ENCODE measurements at places on chromosomes 7 and 10.

- no peak for DNase-seq
These were observed 2.9 kb downstream of the CUEDC2 start for GRCh38 chr10:102429468-102429867.

DNA sequence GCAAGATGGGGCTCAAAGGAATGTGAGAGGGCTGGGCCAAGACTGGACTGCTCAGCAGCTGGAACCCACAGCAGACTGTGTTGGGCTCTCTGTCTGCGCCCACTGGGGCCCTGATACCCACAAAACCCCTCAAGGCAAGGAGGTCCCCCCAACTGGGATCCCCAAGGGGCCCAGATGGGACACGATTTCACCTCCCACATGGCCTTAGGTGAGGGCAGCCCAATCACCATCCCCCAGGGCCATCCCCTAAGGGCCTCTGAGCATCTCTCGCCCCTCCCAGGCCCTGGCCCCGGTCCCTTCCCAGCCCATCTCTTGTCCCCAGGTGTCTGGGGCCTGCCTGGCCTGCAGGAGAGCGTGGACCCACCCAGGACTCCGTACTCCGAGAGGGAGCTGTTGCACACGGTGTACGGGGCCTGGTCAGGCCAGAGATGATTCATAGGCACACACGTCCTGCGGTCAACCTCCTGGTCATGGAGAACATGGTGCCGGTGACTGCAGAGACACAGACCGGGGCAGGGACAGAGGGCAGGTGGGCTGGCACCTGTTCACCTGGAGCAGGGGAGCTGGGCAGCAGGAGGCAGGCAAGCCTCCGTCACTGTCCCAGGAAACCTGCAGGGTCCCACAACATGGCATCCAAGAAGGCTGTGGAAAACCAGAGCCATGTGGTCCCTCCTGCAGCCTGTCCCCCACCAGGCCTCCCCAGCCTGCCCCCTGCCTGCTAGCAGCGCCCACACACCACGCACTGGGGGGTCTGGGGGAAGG, 21.6 kb downstream of the OGDHL start:
- DNase-seq, result no peak

GRCh38 chr7:39681887-39682441, 58.6 kb downstream of the RALA start:
- no peak for DNase-seq

GRCh38 chr10:9038146-9038714, 983.7 kb downstream of the GATA3 start:
- DNase-seq, result no peak

GRCh38 chr10:11757454-11757820, 15.3 kb downstream of the ECHDC3 start:
- DNase-seq, result peak; percentile 61

GRCh38 chr10:60518745-60519144, 129.1 kb upstream of the ANK3 start:
- no peak for DNase-seq

GRCh38 chr7:46752881-46753366, 829.0 kb downstream of the TNS3 start:
- DNase-seq, result peak; percentile 77

- no peak for DNase-seq
These were observed 47.2 kb upstream of the KLF6 start for GRCh38 chr10:3832022-3832786.

GRCh38 chr10:38038107-38038931, 27.8 kb downstream of the ZNF33A start:
- no peak for DNase-seq

GRCh38 chr7:44639671-44640321, 33.4 kb downstream of the OGDH start:
- peak; percentile 91 for DNase-seq

GRCh38 chr10:87090779-87091178, 3.9 kb downstream of the GLUD1 start:
- DNase-seq, result no peak

DNA sequence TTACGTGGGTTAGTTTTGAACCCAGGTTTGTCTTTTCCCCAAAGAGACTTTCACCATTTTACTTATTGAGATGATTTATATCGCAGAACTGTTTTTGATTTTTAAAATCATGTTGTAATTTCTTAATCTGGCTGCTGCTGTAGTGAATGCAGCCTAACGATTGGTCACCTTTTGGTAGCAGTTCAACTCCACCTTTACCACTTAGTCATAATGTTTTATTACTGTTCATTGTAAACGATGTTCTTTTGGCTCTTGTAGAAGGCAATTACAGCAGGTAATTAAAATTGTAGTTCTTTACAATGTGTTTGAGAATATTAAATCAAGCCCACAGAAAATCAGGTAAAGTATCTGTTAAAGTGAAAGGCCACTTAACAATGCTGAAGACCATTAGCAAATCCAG, 531.1 kb downstream of the SDK1 start:
- no peak for DNase-seq

DNA sequence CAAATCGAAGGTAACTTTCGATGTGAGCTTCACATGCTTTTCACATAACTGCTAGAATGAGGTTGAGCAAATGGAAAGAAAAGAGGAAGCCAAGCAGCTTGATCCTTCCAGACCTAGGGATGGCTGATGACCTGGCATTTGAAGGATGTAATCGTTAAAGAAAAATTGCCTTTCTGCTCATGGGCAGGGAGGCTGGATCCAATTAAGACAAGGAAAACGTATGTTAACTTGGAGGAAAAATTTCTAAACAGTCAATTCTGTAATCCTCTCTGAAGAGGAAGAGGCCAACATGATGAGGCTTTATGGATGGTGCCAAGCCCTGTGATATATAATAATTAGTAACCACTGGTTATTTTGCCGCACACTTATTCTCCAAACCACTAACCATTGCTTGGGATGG, 12.5 kb downstream of the GRK5 start:
- DNase-seq, result no peak

DNA sequence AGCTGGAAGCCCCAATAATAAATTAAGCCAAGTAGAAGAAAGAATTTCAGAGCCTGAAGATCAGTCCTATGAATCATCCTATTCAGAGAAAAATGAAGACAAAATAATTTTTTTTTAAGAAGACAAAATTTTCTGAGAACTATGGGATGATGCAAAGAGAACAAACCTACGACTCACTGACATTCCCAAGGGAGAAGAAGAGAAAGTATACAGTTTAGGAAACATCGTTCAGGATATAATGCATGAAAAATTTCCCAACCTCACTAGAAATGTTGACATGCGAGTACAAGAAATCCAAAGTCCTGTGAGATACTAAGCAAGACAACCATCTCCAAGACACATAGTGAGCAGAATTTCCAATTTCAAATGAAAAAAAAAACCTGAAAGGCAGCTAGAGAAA, 150.5 kb downstream of the THSD7A start:
- no peak for DNase-seq

GRCh38 chr10:12041766-12042408, 722 bp downstream of the UPF2 start:
- DNase-seq, result peak; percentile 22

DNA sequence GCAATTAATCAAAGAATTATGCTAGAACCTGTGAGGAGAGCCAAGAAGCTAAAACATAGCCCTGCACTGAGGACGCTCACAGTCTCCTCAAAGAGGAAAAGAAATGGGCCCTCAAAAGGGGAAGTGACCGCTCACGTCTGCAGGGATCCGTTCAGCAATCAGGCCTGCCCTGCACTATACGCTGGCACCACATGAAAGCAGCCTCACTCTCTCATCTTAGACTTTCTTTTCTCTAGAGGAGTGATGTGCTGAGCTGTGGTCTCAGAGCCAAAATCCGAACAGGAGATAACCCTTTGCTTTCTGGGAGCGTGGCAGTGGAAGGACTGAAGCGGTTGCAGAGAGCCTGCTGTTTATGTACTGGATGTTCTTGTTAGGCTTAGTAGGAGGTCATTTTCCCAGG, 6.3 kb upstream of the IL2RA start:
- peak; percentile 63 for DNase-seq

- no peak for DNase-seq
These were observed 52.5 kb upstream of the USP6NL start for GRCh38 chr10:11663763-11664555.

DNA sequence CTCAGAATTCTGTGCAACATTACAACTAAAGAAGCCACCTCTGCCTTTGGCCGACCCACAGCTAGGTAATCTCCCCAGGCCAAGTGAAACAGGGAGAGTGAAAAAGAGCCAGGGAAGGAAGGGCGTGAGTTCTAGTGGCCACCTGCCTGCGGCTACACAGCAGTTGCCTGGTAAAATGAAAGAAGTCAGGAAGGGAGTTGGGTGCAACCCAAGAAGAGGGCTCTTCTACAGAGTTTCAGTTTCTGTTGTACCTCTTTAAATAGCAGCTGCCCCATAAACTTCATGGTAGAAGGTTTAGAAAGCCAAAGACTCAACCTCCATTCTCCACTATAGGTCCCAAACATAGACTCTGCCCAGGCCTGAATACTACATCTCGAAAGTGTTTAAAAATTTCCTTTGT, 76.2 kb upstream of the TMEM168 start:
- DNase-seq, result no peak

GRCh38 chr7:66258409-66258808, 53.3 kb downstream of the TPST1 start:
- DNase-seq, result no peak

DNA sequence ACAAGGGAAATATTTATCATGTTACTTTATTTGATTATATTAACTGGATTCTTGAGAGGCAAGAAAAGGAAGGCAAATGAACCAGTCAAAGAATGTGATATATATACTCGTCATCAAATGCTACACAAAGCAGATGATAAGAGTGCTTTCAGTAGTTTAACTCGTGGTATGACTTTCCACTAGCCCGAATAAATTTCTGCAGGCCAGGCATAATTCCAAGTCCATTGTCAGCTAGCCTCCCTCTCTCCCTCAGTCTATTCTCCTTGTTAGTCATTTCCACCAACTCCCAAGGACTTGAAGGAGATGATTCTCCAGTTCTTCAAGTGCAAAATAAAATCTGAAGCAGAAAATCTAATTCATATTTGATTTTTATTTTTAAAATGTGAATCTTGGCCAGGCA, 190.5 kb downstream of the GLI3 start:
- DNase-seq, result peak; percentile 41

DNA sequence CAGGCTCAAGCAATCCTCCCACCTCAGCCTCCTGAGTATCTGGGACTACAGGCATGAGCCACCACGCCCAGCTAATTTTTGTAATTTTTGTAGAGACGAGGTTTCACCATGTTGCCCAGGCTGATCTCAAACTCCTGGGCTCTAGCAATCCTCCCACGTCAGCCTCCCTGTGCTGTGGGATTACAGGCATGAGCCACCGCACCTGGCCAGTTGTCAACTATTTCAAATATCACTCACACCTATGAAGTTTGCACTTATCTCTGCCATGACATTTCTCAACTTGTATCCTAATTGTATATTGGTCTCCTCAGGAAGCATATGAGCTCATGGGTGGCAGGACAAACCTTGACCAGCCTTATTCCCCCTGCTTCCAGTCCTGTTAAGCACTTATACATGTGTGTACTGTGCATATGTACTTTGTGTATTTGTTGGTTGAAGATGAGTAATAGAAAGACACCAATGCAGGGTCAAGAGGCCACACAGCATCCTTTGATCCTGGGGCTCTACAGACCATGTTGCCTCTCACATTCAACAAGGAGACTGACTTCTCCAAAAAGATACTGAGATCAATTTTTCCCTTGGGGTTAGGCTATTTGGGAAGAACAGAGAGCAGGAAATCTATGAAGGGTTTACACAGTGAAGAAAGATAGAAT, 82.2 kb downstream of the SLC16A9 start:
- no peak for DNase-seq

DNA sequence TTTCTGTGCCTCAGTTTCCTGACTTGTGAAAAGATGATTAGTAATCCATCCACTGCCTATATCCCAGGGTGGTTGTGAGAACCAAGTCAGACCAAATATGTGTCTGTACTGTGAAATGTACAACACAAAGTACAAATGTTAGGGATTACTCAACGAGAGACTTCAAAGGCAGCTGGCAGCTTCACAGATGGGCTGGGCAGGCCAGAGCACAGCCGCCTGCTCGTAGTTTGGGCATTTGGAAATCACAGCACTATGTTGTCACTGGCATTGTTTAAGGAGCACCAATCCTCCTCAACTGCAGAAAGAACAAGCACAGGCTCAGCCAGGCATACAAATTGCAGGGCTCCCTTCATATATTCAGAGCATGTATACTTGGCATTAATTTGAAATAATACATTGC, 64.5 kb upstream of the C10orf90 start:
- peak; percentile 49 for DNase-seq

GRCh38 chr7:7746458-7746857, 28.1 kb upstream of the RPA3 start:
- DNase-seq, result peak; percentile 64

GRCh38 chr7:25963733-25964132, 188.3 kb upstream of the NFE2L3 start:
- no peak for DNase-seq

DNA sequence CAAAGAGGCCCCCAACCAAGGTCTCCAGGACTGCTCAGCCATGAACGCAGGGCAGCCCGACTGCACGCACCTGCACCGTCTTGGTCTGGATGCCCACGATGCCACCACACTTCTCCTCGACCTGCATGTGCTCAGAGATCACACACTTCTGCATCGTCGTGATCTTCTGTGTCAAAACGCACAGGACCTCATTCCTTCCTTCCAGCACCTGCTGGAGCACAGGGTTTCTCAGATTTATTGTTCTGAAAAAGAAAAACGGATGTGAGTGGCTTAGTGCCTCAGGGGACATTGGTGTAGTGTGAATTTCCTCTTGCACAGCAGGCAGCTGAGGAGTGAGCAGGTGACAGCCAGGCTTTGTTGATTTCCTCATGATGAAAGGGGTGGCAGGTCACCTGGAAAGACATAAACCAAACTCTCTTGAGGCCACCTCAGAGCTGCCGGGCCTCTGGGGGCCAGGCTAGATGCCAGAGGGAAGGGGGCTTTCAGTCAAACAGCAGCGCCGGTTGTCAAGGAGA, 38.2 kb downstream of the GSDME start:
- no peak for DNase-seq

- no peak for DNase-seq
These were observed 34.5 kb downstream of the BAMBI start for GRCh38 chr10:28711776-28712175.

DNA sequence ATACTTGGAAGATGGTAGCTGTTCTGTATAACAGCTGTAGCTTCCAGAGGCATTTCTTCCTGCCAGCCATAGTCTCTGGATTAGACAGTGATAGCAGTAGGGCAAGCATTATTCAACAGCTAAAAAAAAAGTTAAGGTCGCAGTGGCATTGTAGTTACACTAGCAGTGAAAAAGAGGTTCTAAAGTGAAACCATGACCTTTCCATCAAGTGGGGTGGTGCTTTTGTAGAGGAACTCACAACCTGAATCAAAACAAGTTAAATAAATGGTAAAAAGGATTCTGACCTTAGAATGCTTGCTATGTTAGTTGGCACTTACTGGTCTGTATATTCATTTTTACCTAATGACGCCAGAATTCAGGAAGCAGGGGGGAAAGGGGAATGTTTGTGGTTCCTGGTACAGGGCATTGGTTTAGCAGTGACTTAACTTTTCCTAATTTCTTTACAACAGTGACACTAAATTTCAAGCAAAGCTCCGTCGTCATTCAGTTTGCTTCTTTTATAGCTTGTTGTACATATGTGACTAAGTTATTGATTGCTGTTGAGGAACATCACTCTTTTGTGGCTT, 55.0 kb downstream of the GBF1 start:
- DNase-seq, result no peak
